B cell (primary cell): ENCODE measurements at places on chromosomes 12 and 14.

- no peak for DNase-seq
These were observed 54.9 kb upstream of the SCN8A start for GRCh38 chr12:51536159-51536558.

DNA sequence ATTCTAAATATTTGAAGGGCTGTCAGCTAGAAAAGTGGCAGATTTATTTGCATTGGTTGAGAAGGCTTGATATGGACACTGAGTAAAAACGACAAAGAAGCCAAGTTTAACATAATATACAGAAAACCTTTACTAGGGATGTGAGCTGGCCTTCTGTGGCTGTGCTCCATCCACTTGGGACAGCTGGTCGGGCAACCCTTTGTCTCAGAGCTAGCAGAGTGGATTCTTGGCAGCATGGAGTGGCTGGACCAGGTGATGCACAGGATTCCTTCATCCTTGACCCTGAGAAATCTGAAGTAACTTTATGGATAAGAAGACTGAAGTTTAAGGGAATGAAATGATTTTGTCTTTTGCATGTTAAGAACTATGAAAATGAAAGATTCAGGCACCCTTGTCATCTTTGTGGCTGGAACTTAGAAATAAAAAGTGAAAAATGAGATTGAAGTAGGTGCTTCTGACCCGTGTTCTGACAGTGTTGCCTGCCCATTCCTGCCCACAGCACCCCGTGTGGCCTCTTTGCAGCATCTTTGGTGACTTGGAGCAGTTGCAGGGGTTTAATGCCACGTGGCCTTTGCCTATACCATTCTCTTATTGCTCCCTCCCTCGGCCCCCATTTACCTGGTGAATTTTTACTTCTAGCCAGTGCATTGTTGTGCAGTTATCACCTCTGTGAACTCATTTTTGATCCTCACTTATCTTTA is 32.6 kb downstream of the PELI2 start:
- no peak for DNase-seq

- no peak for DNase-seq
These were observed 1277.2 kb upstream of the FLRT2 start for GRCh38 chr14:84252706-84253105.

DNA sequence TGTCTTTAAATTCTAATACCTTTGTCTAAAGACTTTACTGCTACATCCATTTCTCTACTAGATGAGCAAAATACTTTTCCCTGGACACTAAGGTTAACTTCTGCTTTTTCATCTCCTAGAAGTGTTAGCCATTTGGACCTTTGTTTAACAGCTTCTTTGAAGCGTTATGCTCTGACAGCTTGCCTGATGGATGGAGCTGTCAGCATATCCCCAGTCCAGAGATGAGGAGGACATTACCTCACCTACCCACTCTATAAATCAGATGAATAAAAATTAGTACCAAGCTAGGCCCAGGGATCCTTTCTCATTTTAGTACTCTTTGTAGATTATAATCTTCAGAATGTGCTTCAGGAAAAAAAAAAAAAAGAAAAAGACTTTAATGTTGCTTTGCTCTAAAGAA is 222.7 kb downstream of the PELI2 start:
- DNase-seq: no peak

GRCh38 chr12:13369474-13370056 is 173.0 kb downstream of the EMP1 start:
- no peak for DNase-seq

DNA sequence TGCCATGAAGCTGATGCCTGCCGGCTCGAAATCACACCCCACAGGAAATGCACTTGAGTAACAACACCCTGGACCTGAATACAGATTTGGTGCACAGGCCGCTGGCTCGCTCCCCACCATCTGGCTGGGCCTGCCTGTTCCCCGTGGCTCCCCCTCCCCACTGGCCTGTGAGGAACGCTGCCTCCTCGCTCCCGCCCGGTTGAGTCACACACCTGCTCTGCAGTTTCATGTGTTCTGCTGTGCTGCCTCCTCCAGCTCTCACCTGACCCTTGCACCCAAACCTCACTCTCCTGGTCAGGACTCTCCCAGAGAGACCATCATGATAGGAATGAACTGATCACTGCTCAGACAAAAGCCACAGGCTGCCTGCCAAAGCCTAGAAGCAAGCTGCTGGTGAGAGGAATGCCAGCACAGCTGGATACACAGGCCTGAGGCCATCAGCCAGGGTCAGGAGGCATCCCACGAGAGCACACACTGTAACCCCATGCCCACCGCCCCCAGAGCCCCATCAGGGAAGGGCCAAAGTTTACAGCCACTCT is 3.8 kb upstream of the SIVA1 start:
- no peak for DNase-seq

GRCh38 chr14:88967299-88967698 is 142.8 kb downstream of the TTC8 start:
- no peak for DNase-seq

DNA sequence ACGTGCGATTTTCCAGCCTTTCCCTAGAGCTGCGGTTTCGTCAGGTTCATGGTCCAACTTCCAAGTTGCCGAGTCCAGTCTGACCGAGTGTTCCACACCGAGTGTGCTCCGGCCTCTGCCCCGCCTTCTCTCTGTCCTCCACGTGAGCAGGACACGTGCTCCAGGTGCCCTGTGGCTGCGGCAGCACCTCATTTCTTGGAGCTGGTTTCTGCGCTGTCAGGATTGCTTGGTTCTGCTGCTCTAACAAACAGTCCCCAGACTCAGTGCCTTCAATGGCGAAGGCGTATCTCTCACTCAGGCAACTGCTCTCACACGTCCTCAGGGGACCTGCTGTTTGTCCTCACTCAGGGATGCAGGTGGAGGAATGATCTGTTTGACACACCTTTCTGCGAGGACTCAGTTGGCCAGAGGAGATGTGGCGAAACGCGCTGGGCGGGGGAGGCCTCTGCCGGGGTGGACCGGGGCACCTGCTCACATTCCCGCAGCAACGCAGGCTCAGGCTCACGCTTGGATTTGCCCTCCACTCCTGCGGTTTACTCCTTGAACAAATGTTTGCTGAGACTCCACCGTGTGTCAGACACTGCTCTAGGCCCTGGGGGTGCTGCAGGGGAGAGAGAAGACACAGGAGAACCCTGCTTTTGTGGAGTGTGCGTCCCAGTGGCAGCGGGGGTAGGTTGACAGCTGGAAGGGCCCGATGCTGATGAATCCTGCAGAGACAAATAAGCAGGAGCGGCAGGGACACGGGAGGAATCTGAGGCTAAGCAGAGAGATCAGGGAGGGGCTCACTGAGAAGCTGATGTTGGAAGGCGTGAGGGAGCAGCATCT is 63.4 kb upstream of the FBRSL1 start:
- DNase-seq: no peak

- DNase-seq: peak; percentile 67
These were observed 59.1 kb downstream of the RASSF3 start for GRCh38 chr12:64669270-64669842.

GRCh38 chr14:94412671-94413638 is 24.6 kb upstream of the SERPINA1 start:
- no peak for DNase-seq

DNA sequence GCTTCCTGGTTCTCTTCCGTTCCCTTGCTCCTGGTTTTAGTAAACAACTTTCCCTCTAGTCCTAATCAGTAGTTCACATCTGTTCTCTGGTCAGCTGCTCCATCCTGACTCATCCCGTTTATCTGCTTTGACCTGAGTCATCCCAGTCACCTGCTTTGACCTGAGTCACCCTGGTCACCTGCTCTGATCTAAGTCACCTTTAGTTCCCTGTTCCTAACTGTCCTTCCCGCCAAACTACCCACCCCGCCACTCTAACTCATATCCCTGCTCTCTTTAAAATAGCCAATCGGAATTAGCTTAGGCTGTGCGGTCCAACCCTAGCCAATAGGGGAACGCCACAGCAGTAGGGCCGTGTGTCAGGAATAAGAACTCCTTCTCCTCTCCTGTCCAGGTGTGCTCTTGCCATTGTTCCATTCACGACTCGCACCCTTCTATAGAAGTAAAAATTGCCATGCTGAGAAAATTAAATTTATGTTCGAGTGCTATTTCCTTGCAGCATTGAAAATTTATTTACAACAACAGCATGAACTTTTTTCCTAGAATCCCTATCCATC is 3.1 kb upstream of the ANKRD33 start:
- DNase-seq: no peak

DNA sequence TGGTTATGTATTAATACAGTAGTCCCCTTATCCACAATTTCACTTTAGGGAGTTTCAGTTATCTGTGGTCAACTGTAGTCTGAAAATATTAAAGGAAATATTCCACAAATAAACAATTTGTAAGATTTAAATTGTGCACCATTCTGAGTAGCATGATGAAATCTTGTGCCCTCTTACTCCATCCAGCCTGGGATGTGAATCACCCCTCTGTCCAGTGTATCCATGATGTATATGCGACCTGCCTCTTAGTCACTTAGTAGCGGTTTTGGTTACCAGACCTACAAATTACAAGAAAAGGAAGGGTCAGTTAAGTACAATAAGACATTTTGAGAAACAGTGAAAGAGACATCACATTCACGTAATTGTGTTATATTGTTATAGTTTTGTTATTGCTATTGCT is 39.9 kb upstream of the MDGA2 start:
- DNase-seq: no peak

DNA sequence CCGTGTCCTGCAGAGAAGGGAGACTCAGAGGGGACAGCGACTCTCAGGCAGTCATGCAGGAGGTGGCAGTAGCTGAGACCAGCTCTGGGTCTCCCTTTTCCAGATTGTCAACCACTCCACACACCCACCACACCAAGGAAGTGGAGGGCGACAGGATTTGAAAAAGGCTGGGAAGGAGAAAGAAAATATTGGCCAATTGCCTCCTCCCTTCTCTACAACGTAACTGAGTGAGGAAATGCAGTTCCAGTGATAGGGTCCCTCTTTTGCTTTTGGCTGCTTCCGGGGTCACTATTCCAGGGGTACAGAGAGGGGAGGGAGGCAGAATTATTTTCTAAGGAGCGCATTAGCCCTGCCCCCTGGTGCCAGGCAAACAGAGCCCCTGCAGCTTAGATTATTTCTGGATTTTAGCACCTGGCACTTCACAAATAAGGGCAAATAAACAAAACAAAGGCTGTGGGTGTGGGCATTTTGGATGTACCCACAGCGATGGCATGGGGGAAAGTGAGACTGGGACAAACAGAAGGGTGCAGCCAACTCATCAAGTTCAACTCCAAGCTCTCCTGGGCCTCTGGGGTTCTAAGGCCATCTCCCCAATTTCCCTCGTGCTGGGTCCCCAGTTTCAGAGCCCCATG is 20.4 kb downstream of the ASB2 start:
- DNase-seq: no peak

DNA sequence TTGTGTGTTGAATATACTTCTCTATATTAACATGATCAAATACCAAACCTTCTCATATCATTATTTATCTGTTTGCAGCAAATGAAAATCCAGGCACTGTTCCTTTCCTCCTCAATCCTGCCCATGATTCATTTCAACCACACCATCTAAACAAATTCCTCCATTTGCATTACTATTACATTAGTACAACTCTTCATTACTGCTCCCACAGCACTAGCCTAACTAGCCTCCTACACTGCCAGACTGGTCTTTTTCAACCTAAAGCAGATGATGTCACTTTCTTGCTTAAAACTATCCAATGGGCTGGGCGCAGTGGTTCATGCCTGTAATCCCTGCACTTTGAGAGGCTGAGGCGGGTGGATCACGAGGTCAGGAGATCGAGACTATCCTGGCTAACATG is 117.3 kb upstream of the MYF6 start:
- DNase-seq: no peak

GRCh38 chr14:88505621-88506020 is 49.2 kb downstream of the PTPN21 start:
- no peak for DNase-seq

DNA sequence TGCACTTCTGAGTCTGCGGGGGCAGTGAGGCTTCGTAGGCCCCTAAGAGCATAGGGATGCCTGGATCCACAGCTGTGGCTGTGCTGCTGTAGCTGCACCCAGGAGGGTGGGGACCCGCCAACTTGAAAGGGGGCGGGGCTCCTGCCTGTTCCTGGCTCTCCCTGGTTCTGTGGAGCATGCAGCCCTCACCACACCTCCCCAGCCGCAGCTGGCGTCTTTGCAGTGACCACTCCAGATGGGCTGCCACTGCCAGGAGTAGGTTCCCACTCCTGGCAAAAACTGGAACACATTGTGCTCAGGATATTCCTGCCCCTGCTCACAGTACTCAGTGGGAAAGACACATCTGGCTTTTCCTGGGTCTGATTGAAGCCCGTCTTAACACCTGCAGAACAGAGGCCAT is 35.8 kb downstream of the TIMELESS start:
- no peak for DNase-seq

DNA sequence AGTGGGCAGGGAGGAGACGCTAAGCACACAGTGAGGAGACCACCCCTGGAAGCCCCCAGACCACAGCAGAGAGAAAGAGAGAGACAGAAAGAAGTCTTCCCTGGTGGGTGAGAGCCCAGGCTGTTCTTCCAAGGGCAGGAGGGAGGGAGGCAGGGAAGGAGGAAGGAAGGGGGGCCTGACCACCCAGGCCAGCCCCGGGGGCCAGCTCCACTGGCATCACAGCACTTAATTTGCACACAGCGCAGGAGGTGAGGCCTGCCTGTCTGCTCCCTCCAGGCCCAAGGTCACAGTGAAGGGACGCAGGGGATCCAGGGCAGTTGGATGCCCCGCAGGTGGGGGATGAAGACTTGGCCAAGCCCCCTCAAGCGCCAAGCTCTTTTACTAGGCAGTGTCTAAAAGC is 141.9 kb upstream of the C14orf180 start:
- DNase-seq: no peak

- DNase-seq: no peak
These were observed 105.8 kb downstream of the SPTSSA start for GRCh38 chr14:34356264-34356654.

GRCh38 chr12:94534774-94535509 is 75.3 kb upstream of the CEP83 start:
- no peak for DNase-seq

GRCh38 chr12:67077617-67078016 is 191.5 kb upstream of the CAND1 start:
- DNase-seq: no peak

- no peak for DNase-seq
These were observed 86.3 kb downstream of the OTX2 start for GRCh38 chr14:56724013-56724412.

DNA sequence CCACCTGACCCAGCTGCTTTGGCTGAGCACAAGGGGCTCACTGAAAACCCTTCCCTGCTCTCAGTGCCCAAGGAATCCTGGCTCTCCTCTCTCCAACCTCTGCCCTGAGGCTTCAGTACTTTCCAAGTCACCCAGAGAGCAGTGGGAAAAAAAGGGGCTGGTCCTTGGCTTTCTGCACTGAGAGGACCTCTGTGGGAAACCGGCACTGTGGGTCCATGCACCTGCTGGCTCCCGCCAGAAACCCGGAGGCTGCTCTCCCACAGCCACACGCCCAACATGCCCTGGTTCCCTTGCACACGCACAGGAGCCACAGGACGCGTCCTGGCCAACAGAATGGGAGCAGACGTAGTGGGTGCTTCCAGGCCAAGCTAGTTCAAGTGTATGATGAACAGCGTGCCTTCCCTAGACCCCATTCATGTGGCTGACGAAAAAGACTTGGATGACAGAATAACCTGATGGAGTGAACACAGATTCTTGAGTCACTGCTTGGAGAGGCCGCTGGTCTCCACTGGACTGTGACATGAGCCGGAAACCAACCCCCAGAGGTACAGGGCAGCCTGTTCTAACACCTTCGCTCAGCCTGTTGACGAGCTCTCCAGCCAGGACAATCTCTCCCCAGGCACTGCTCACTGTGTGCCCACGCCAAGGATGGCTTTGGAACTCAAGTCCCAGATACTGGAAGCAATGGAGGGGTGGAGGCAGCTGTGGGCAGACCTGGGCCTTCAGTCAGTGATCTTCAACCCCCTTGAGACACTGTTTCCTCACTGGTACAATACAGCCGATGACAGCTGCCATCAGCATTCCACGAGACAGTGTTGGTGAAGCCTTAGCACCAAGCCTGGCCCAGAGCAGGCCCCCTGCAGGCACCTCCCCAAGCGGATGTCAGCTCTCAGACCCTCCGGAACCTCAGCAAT is 87.7 kb downstream of the ITPK1 start:
- no peak for DNase-seq
